Sigmoid colon (tissue), 7 donors: ENCODE measurements at places on chromosomes 2 and 18. TPM values are rescaled to one million over a fixed set of nuclear protein-coding genes. Genes with fewer than 3 reads are reported as not detected.
A peak's percentile ranks its signal among the peaks of the same experiment; 100 is the strongest.

GRCh38 chr2:72090271-72090720 is 57.4 kb downstream of the CYP26B1 start:
- no peak for DNase-seq

DNA sequence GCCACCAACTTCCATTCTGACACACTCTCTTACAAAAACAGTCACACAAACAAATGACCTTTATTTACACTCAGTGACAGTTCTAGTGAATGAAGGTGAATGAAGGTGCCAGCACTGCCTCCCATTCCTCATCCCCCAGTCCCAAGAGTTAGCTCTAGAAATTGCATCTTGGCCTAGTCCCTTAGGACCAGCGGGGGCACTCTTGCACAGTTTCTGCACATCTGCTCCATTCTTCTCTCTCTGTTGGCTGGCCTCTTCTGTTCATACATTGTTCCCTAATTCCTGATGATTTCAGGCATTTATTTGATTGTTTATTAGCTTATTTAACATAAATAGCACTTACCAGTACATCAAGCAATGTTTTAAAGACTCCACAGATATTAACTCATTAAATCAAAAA is 30.9 kb downstream of the GAREM1 start:
- DNase-seq: no peak

DNA sequence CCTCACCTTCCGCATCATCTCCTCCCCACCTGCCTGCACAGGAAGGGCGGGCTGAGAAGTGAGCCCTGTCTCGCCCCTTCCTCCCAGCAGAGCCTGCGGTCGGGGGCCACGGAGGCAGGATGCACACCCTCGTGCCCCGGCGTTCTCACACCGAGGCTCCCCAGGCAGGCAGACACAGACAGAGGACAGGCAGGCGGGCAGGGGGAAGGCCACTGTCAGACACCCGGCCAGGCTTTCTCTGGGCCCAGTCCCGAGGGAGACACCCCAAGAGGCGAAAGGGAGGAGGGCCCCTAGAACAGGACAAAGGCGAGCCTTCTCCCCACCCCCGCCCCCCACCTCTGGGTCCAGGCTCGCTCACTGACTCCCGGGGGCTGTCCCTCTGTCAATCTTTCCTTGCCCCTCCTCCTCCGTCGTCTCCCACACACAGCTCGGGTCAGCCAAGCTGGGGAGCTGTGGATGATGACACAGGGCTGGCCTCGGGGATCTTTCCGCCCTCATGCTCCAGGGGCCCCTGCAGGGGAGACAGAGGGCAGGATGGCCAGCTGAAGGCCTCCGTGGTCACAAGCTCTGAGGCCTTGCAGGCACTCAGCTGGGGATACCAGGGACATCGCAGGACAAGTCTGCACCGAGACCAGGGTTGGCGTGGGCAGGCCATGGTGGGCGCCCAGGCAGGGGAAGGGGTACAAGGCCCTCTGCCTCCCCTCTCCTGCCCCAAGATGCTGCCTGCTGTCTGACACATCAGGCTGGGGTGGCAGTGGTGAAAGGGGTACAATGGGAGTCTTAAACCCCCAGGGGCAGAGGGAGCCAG is 24.9 kb downstream of the BIN1 start:
- no peak for DNase-seq

GRCh38 chr18:63187791-63188460 is 131.6 kb downstream of the BCL2 start:
- DNase-seq: no peak

DNA sequence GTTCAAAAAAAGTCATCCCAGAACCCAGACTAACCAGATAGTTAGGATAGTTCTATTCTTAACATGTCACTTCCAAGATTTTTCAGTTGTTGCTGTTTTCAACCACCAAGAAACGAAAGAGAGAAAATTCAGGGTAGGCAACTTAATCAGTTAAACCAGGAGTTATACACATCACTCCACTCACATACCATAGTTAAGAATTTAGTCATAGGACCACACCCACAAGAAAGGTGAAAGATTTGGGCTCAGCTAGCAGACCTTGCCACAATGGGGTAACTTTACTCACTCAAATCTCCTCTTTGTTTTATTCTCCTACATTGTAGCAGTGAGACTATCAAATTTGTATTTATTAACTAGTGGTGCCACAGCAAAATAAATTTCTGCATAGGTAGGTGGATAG is 473.6 kb downstream of the NUP35 start:
- no peak for DNase-seq

DNA sequence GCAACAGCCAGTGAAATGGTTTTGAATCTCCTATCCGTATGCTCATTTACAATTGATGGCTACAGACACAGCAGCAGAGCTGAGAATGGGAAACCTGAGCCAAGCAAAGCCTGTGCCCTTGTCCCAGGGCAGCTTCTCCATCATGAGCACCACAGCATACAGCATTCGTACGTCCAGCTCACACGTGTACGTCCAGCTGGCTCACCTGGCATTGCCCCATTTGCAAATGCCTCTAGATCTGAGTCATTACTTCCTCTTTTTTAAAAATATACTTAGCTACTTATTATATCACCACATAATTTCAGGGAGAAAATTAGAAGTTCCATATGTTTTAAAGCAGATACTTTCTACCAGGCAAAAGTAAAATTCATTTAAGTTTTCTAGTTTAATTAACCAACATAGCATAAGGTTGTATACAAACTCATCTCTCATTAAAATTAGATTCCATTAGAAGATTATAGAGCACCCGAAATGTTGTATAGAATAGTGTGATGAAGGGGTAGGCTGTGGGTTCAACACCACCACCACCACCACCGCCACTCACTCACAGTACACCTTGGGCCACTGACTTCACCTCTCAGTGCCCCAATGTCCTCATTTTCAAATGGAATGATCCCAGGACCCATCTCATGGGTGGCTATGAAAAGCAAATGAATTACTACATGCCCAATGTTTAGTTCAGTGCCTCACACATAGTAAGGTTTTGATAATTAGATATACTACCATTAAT is 31.4 kb upstream of the TMEM177 start:
- DNase-seq: no peak

DNA sequence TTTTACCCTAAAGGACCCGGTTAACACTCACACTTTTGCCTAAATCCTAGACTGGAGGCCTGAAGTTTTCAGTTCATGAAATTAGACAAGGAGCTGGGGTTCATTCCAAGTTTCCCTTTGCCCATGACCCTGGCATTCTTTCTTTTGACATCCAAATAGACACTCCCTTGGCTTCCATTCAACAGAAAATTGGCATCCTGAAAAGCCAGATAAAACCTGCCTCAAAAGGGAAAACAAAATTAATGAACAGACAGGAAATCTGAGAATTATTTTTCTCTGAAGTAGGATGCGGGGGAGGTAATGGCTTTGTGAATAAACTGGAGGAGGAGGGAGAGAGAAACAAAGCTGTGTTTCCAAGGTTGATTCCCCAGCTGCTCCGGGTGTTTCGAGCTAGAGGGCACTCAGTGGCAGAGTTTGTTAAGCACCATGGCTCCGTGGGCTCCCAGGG is 41.0 kb downstream of the SPP2 start:
- no peak for DNase-seq

DNA sequence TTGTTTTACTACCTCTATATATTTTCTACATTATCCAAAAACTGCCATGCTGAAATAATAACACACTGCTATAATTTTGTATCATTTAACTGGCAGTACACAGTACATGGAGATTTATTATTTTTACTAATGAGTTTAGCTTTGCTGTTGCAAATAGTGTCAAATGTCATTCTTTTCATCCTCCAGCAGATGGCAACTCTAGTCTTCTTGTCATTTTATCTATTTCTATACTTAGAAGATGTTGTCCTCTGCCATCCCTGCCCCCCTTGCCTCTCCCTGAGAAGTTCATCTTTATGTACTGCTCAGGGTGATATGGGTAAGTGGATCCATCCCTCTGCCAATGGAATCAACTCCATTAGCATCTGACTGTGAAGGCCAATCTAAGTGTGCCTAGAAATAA is 21.7 kb upstream of the LRRTM1 start:
- DNase-seq: no peak

- DNase-seq: no peak
These were observed 99.9 kb upstream of the FN1 start for GRCh38 chr2:215535741-215536140.

DNA sequence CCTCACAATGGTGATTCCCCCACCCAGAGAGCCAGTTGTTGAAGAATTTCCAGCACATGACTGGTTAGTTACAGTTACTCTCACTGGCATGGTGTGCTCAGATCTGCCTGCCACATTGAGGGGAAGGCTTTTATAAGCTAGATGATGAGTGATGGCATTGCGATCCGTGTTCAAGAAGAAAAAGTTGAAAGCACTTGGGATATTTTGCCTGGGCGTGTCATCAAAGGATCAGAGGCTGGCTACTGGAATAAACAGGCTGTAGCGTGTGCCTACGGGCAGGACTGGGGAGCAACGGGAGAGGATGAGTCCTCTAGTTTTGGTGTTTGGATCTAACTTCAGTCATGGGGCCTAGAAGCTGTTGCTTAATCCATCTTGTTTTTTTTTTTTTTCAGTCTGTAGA is 175.0 kb downstream of the SETBP1 start:
- no peak for DNase-seq

DNA sequence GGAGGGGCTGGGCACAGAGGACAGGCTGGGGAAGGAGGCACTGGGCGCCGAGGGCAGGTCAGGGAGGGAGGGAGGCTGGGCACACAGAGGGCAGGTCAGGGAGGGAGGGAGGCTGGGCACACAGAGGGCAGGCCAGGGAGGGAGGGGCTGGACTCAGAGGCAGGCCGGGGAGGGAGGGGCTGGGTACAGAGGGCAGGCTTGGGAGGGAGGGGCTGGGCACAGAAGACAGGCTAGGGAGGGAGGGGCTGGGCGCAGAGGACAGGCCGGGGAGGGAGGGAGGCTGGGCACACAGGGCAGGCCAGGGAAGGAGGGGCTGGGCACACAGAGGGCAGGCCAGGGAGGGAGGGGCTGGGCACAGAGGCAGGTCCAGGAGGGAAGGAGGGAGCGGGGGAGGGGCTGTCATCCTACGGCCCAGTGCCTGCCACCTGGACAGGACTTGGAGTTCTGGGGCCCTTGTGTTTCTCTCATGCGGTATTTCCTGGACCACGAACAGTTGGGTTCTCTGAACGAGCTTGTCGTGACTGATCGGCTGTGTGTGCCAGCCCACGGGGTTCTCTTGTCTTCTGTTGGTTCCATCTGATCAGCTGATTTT is 46.7 kb upstream of the KCNG2 start:
- DNase-seq: peak; percentile 54

- DNase-seq: peak; percentile 94
These were observed 100.3 kb downstream of the TTC32 start for GRCh38 chr2:19801367-19802080.

DNA sequence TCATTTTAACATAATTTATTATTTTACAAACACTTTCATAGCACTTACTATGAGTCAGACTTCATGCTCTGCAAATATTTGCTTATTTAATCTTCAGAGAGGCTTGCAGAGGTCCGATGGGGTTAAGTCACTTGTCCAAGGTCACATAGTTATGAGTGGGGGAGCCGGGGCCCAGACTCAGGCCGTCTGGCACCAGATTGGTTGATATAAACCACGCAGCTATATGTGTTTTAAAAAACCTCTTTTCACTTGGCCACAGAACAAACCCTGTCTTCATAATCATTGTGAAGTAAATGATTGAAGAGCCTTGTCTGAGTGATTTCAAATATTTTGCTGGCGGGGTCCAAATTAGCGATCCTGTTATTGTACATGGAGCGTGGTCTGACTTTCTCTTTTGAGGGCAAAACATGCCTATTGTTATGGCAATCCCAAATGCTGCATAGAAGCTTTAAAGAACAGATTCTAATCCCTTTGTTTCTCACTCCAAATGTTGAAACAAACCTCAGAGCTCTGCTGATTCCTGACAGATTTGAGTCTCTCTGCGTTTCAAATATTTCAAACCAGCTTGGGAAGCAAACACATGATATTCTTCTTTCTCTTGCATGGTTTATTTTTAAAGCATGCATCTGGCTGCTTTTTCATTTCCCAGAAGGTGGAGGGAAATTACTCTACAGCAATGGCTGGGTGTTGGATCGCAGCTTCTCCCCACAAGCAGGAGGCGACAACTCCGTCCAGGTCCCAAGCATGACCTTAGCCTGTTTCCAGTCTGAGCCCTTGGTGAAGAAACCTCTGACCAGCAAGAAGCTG is 142.4 kb downstream of the DDX1 start:
- DNase-seq: no peak

DNA sequence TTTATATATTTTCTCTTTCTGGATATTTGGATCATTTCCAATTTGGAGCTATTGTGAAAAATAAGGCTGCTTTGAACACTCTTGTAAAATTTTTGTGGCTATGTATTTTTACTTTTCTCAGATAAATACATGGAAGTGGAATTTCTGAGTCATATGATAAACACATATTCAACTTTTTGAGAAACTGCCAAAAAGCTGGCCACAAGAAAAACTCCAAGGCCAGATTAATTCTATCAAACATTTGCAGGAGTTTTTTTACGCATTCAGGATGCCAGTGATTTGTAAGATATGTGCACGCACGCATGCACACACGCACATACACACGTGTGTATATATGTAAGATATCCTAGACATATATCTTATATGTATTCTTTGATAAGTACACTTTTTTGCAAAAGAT is 477.5 kb upstream of the SPHKAP start:
- DNase-seq: no peak

DNA sequence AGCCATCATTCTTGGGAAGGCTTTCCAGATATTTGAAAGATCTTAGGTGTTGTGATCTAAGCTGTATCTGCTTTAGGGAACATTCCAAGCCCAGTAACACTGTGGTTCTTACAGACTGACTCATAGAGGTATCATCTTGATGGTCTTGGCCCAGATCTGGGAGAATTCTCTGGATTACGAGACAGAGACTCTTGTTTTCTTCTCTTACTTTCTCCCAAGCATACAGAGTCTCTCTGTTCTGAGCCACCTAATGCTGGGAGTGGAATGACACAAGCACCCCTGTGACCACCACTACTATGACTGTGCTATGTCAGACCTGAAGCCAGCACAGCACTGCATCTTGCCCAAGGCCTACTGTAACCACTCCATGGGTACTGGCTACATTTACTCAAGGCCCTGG is 81.0 kb upstream of the EPAS1 start:
- no peak for DNase-seq

DNA sequence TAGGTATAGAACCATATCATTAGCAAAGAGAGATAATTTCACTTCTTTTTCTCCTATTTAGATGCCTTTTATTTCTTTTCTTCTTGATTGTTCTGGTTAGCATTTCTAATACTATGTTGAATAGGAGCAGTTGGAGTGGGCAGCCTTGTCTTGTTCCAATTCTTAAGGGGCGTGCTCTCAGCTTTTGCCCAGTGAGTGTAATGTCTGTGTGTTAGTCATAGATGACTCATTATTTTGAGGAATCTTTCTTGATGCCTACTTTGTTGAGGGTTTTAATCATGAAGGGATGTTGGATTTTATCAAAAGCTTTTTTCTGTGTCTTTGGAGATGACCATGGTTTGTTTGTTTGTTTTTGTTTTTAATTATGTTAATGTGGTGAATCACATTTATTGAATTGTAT is 1453.1 kb upstream of the SLC39A10 start:
- no peak for DNase-seq

GRCh38 chr2:86623043-86623493 is 597 bp downstream of the RNF103 start:
- peak; percentile 74 for DNase-seq

MFF gene
- 138 TPM for total RNA-seq

DNPEP gene
- 49.4 TPM for total RNA-seq

EPB41L5 gene
- 16.3 TPM for total RNA-seq

CRYGC gene
- not detected for total RNA-seq

BUB1 gene
- 0.33 TPM for total RNA-seq

EMILIN1 gene
- total RNA-seq: 225 TPM

GNLY gene
- total RNA-seq: 1.6 TPM

CYP1B1 gene
- 12.6 TPM for total RNA-seq
